ENCODE measurements at places on chromosomes 5 and 9.

- no peak for DNase-seq
Observed at GRCh38 chr5:122730037-122730436, 44.8 kb upstream of the SNX2 start.

DNA sequence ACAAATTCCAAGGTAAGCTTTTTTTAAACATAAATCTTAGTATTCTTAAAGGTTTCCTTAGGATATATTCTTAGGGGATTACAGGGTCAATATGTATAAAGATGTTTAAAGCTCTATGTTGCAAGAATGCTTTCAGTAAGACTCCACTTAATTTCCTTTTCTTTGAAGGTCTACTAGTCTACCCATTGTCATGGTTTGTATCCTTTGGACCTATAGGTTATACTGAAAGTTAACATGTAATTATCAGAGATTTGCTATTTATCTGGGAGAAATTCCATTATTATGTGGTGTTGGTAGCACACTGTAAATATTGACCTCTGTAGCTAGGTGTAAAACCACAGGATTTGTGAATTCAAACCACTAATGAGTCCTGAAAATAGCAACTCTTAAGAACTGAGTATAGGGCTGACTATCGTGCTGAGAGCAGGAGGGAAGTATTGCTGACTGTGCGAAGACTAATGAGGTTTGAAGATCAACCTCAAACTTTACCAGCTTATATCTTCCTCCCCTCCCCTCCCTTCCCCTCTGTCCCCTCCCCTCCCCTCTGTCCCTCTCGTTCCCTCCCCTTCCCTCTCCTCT, 85.6 kb downstream of the GADD45G start:
- no peak for DNase-seq

GRCh38 chr9:108662091-108662875, 193.5 kb downstream of the ACTL7B start:
- DNase-seq: no peak

DNA sequence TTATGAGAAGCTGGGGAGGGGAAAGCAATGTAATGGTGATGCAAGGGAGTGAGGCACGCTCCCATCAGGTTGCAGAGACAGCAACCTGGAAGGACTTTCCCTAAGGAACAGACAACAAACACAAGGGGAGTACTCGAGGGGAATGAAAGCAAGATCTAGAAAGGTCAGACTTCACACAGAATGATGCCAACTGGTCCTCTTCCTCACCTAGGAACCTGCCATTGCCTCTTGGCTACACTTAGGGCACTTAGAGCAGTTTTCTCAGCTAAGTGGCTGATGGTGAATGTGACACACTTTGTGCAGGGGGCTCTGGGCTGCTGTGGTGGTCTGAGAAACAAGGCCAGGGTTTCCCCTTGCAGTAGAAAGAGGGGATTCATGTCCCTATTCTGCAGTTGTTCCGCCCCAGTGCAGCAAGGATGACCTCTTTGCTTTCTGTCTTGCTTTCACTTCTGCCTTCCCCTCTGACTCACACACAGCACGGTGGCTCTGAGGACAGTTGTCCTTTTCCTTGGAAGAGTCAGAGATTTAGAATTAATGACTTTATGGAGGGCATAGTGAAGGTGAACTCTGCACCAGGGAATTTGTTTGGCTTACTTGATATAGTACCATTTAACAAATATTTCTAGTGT, 394.0 kb upstream of the KLF4 start:
- DNase-seq: no peak

- DNase-seq: no peak
Observed at GRCh38 chr9:70959366-70959765, 162.1 kb downstream of the TRPM3 start.

DNA sequence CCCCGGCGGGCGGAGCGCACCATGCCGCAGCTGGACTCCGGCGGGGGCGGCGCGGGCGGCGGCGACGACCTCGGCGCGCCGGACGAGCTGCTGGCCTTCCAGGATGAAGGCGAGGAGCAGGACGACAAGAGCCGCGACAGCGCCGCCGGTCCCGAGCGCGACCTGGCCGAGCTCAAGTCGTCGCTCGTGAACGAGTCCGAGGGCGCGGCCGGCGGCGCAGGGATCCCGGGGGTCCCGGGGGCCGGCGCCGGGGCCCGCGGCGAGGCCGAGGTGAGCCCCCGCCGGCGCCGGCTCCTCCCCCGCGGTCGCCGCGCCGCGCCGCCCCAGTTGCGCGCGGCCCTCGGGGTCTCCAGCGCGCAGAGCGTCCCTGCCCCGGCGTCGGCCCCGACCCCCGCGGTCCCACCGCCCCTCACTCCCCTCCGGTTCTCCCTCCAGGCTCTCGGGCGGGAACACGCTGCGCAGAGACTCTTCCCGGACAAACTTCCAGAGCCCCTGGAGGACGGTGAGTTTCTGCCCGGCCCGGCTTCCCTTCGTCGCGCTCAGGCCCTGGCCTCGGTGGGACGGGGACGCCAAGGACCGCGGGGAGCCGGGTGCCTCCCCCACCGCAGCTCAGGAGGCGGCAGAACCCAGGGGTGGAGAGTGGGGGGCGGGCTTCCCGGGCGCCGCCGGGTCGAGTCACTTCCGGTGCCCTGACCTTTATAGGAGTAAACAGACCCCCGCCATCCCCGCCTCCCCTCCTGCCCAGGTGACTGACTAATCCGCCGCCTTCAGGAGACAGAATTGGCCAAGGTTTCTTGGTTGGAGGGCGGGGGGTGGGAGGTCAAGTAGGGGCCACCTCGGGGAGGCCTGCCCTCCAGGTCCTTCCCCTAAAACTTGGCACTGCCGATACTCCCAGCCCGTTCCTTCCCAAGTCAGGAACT, 665 bp downstream of the TCF7 start:
- peak; percentile 62 for DNase-seq

- DNase-seq: no peak
Observed at GRCh38 chr5:172554562-172554961, 86.5 kb upstream of the NEURL1B start.

- no peak for DNase-seq
Observed at GRCh38 chr9:105355781-105356180, 92.1 kb upstream of the FSD1L start.

- DNase-seq: no peak
Observed at GRCh38 chr9:69719367-69719766, 40.4 kb downstream of the PTAR1 start.

GRCh38 chr5:168756453-168757391, 177.6 kb upstream of the PANK3 start:
- DNase-seq: no peak

DNA sequence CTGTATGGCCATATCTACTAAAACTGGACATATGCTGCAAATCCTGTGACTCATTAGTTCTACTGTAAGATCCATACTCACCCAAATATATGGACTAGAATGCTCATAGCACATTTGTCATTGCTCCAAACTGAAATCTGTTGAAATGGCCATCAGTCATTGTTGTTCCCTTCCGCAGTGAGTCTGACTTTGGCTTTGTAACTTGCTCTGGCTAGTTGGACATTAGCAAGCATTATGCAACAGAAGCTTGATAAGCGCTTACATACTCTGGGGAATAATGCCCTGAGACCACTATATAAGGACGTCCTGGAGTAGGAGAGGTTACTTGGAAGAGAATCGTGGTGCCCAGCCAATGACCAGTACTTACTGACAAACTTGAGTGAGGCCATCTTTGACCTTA, 9.0 kb downstream of the KIAA1958 start:
- no peak for DNase-seq
